CD4-positive, alpha-beta T cell treated with Interferon alpha-2 for 1 hour (primary cell): ENCODE measurements at places on chromosomes 11 and 22.
A peak's percentile ranks its signal among the peaks of the same experiment; 100 is the strongest.

DNA sequence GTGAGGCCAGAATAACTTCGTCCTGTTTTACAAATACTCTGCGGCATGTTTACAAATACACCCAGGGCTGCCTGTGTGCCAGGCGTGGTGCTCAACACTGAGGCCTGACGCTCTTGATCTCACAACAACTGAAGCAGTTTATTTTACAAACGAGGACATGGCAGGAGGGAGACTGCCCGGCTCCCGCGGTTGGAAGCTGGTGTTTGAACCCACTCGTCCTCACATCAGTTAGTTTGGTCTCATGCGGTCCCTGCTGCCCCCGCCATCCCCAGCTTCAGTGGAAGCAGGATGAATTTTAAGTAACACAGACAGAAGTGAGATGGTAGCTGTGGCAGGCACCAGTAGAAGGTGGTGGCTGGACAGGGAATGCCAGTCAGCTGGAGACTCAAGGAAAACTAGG is 16.4 kb downstream of the KIAA0930 start:
- no peak for DNase-seq

- DNase-seq, result no peak
Observed at GRCh38 chr11:120219232-120219937, 8.6 kb downstream of the OAF start.

DNA sequence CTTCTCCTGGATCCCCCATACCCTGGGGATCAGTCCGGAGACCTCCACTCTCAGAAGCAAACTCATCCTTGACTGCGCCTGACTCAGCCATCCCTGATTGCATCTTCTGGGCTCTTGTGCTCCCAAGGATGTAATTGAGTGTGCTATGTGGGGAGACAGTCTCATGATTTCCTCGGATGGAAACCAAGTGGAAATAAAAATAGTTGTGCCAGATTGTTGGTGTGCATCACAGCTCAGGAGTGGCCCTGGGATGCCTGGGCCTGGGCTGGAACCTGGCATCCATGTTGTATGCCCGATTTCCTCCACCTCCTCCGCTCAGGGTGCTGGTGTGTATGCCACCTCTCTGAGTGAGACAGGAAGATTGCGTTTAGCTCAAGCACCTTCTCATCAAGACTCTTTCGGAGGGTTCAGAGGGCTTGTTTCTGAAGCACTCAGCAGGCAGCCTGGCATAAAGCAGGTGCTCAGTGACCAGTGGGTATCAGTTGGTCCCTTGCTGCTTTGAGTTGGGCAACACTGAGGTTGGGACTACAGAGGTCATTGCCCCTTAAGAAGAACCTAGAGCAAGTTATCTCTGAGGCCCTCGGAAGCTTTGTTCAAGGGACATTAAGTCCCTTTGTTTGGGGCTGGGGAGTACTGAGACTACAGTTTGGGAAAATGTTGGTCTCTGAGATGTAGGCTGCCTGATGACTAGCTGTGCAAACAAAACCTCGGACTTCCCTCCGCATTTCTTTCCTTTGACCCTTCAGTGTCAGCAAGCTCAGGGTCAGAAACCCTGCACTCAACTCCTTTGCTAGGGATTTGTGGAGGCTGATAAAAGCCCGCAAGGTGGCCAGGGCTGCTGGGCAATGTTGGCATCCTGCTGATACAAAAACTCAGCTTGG is 24.8 kb upstream of the MICAL2 start:
- DNase-seq, result no peak

DNA sequence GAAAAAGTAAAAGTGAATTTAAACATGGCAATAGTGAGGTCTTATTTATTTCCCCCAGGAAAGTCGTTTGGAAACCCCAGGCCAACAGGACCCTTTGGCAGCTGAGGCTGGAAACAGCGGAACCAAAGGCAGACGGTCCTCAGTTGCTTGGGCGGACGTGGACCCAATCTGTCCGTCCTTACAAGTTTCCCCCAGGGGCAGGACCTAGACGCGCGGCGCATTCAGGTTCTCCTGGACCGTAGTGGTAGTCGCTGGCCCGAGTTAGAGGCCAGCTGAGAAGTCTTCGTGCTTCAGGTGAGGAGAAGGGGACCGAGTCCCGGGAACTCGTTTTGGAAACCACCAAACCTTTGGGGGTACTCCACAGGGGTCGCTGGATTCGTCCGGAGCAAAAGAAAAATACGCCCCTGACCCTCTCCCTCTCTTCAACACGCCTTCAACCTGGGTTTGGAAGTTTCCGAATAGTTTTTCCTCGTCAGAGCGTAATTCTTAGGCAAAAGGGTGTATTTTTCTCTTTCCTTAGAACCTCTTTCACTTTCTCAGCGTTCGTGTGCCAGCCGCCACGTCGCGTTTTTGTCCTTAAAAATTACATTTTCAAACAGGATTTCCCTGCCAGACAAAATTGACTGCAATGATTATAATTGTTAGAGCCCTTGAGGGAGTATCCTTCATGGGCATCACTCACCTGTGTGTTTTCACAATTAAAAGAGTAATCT is 2.1 kb downstream of the METTL15 start:
- peak; percentile 71 for DNase-seq
